ENCODE measurements at places on chromosomes 6 and 20.

GRCh38 chr6:73943411-73943810 is 247.4 kb downstream of the CD109 start:
- no peak for DNase-seq

- DNase-seq: no peak
Measured at GRCh38 chr6:34095136-34095505, 50.8 kb downstream of the GRM4 start.

GRCh38 chr6:154595538-154595937 is 85.1 kb upstream of the CNKSR3 start:
- DNase-seq: no peak

DNA sequence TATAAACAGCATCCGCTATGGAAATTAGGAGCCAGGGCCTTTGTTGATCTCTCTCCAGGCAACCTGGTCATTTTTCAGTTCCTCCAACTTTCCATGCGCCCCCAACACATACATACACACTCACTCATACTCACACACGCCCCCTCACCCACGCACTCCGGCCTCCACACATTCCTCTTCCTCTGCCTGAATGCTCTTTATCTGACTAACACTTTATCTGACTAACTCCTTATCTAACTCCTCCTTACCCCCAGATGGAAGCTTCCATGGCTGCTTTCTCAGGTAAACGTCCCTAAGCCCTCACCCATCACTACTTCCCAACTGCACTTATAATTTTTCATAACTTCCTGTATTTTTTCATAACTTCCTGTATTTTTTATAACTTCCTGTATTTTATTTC is 17.4 kb downstream of the CASS4 start:
- DNase-seq: peak; percentile 51

- no peak for DNase-seq
Measured at GRCh38 chr6:37376078-37376743, 22.4 kb downstream of the RNF8 start.

DNA sequence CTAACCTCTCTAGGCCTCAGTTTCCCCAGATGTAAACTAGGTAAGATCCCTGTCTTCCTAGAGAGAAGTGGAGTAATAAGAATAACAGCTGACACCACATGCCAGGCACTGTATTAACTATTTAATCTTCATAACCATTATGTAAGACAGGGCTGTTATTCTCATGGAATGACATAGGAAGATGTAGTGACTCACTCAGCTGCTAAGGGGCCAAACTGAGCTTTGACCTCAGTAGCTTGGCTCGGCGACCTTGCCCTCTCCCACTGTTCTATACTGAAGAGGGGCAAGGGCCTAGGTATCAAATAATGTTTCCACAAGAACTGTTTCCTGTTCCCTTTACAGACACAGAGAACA is 2.9 kb upstream of the MDGA1 start:
- no peak for DNase-seq

DNA sequence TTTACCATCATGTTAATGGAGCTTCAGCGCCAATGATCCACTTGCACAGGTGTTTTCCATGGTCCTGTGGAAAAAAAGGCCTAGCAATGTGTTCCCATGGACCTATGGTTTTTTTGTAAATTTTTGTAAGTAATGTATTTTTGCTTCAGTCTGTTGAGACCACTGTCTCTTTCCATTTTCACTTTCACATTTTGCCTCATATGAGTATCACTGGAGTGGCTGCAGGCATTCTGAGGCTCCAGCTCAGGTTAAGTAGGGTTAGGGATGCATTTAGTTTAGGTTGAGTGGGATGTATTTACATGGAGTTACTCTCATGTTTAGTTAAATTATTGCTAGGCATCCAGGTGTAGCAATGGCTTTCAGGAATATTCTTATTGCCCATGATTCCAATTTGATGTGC is 19.2 kb upstream of the LMBRD1 start:
- DNase-seq: no peak

- DNase-seq: no peak
Measured at GRCh38 chr20:11170565-11170964, 496.8 kb upstream of the JAG1 start.

- no peak for DNase-seq
Measured at GRCh38 chr6:34234667-34235306, 1.9 kb upstream of the HMGA1 start.

DNA sequence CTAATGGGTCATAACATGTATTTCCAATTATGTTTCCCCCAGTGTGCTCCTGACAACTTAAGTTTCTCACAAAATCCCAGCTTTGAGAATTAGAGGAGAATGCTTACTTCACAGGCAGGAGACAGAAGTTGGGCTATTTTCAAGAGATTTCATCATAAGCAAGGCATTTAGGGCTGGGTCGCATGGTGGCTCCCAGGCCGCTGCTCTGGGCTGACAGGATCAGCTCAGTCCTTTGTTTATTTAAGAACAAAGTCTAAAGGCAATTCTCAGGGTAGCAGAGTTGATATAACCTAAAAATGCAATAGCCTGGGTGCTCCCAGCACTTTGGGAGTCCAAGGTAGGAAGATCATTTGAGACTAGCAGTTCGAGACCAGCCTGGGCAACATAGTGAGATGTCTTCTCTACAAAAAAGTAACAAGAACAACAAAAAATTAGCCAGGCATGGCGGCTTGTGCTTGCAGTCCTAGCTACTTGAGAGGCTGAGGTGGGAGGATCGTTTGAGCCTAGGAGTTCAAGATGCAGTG is 10.9 kb downstream of the FOXQ1 start:
- no peak for DNase-seq

GRCh38 chr6:73747289-73747688 is 51.3 kb downstream of the CD109 start:
- no peak for DNase-seq

DNA sequence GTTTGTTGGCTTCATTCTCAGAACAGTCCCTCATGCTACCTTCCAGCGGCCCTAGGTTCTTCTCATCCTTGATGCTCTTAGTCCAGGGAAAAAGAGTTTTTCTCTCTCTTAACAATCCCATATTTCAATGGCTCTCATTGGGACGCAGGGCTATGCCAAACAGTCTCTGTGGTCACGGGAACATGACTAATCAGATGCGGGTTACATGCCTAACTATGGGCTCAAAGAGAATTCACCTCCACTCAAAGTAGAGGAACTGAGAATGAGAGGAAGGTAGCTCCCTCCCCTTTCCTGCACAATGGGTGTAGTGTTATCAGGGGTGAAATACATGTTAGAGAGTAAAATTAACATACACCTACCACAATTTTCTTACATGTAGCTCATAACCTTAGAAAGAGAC is 18.1 kb upstream of the ATRN start:
- DNase-seq: no peak

- no peak for DNase-seq
Measured at GRCh38 chr20:13295637-13296036, 74.6 kb downstream of the ISM1 start.

- DNase-seq: no peak
Measured at GRCh38 chr20:43448748-43449535, 8.8 kb upstream of the SRSF6 start.

GRCh38 chr6:71444222-71444621 is 155.6 kb downstream of the OGFRL1 start:
- no peak for DNase-seq

DNA sequence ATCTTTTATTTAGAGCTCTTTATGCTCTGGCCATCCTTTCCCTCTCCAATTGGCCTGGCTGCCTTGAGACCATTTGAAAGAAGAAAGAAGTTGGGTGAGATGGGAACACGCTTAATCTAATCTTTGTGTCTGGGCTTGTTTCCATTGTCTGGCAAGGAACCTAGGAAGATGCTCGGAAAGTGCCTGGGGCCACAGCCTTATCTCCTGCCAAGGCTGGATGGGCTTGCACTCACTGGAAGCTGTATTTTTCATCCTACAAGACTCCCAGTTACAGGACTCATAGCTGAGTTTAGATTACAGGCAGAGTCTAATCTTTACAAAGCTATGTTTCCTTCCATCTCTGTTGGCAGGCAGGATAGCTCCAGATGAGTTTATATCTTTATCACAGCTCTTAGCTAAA is 33.1 kb upstream of the CDYL start:
- DNase-seq: no peak

GRCh38 chr6:73774311-73774774 is 78.3 kb downstream of the CD109 start:
- no peak for DNase-seq

GRCh38 chr6:71672876-71673275 is 213.5 kb upstream of the RIMS1 start:
- DNase-seq: no peak

- no peak for DNase-seq
Measured at GRCh38 chr6:116136373-116136772, 10.4 kb upstream of the COL10A1 start.

GRCh38 chr20:37042986-37043972 is 52.5 kb downstream of the RBL1 start:
- peak; percentile 7 for DNase-seq

DNA sequence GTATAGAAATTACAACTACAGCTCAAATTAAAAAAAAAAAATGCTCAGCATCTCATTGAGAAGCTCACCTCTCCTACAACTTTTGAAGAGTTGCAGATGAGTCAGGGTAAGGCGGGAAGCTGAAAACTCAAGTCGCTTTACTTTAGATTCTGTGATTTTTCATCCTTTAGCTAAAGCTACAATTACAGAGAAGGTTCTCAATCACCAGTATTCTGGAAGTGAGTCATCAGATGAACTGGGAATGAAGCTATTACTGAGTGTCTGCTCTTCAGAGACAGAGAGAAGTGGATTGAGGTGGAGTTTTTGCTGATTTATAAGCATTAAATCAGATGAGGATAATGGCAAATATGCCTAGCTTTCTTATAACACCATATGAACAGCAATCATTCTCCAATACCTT is 91.9 kb downstream of the TFAP2A start:
- DNase-seq: no peak

GRCh38 chr20:16299897-16300296 is 273.4 kb downstream of the KIF16B start:
- DNase-seq: no peak

DNA sequence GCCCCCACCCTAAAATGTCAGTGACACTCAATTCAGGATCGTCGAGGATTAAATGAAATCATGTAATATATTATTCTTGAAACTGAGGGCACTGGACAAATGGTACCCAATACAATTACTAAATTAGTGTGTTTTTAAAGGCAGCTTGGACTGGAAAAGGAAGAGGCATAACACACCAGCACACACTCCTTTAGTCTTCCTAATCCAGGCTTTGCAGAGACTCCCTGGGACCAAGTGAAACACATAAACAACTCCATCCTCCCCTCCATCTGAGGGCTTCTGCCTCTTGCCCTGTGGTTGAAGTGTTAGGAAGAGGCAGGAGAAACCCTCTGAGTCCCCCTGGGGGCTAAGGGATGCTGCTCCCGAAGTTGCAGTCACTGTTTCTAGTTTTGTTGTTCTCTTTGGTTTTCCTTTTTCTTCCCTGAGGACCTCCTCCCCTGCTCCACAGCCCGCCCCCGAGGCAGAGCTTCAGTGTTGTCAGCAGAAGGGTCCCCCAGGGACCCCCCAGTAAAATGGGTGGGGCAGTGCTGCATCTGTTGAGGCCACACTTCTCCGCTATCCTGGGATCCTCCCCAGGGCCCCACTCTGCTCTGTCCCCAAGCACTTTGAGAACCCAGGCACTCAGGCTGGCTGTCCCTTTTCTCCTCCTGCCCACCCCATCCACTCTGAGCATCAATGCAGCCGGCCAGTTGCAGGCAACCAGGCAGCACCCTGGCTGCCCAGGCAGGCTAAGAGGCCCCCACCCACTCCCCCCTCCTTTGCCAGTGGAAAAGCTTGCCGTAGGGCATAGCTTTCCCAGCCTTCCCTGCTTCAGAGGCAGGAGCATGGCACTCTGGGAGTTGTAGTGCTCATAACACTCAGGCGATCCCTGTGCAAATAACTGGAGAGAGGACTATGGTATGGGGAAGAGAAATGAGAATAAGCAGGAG is 5.9 kb downstream of the TMEM63B start:
- DNase-seq: no peak

- DNase-seq: no peak
Measured at GRCh38 chr6:110196874-110197273, 16.6 kb downstream of the CDC40 start.

- DNase-seq: no peak
Measured at GRCh38 chr6:47715782-47716181, 17.4 kb downstream of the ADGRF4 start.

DNA sequence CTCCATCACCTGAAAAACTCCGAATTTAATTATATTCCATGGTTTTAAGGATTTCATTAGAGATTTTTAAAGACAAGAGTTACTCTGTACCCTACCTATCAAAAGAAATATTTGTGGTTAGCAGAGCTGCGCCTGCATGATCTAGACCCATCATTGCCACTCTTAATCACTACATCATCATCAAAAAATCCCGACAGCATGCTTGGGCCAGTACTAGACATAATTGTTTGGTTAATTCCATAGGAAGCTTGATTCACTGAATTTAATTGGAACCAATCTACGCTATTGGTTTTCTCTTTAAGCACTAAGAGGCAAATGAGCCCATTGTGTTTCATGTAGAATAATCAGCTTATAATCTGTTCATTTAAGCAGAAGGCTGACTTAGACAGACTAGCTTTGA is 33.4 kb upstream of the RNF217 start:
- no peak for DNase-seq

DNA sequence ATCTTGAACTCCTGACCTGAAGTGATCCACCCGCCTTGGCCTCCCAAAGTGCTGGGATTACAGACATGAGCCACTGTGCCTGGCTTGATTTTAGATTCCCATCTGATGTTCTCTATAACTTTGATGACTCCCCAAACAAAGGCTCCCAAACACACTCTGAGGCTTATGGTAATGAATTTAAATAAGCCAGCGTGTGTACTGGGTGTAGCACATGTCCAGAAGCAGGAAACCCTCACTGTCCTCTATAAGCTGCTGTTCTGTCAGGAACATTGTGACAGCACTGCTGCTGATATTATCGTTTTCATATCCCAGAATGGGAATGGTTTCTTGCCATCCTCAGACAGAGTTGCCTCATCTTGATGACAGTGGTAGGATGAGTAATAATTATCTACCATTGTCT is 54.1 kb upstream of the SALL4 start:
- DNase-seq: no peak

DNA sequence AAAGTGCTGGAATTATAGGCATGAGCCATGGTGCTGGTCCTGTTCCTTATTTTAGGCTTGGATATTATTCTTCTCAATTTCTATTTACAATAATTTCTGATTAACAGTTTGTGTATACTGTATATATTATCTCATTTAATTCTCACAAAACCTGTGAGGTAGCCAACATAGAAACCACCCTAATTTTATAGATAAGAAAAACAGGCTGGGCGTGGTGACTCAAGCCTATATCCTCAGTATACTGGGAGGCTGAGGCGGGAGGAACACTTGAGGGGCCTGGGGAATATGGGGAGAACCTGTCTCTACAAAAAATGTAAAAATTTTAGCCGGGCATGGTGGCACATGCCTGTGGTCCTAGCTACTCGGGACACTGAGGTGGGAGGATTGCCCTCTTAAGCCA is 3.8 kb upstream of the AFG1L start:
- DNase-seq: no peak

- DNase-seq: no peak
Measured at GRCh38 chr6:154868143-154868594, 126.9 kb upstream of the TIAM2 start.

All from stimulated activated CD4-positive, alpha-beta T cell treated with anti-CD3 and anti-CD28 coated beads, TNF-alpha, amount 100 ng/mL, for 24 hours (primary cell).